ENCODE measurements at places on chromosomes 5 and 9. TPM values are rescaled to one million over a fixed set of nuclear protein-coding genes. Genes with fewer than 3 reads are reported as not detected.

- no peaks in the 10 kb centered on the region for H3K27me3 ChIP-seq
- H3K36me3 ChIP-seq, result no peaks in the 10 kb centered on the region
- DNase-seq, result no peak
- H3K4me3 ChIP-seq, result no peak overlapping the region
- H3K4me1 ChIP-seq, result peaks cover 38% of the 10 kb centered on the region
Measured at GRCh38 chr9:6781476-6781875, 23.7 kb downstream of the KDM4C start.

DNA sequence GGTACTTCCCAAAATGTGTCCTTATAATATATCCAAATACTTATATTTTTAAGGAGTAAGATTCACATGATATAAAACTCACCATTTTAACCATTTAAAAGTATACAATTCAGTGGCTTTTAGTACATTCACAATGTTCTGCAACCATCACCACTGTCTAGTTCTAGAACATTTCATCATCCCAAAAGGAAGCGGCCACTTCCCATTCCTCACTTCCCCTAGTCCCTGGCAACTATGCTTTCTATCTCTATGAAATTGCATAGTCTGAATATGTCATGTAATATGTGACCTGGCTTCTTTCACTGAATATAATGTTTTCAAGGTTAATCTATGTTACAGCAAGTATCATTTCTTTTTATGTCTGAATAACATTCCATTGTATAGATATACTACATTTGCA lies 615.1 kb upstream of the SGCD start:
- DNase-seq, result no peak
- H3K4me3 ChIP-seq, result no peak overlapping the region
- no peaks in the 10 kb centered on the region for H3K27me3 ChIP-seq
- no peak overlapping the region for H3K27ac ChIP-seq
- no peaks in the 10 kb centered on the region for H3K36me3 ChIP-seq
- no peaks in the 10 kb centered on the region for H3K4me1 ChIP-seq

GRCh38 chr5:146208916-146209522 lies 5.6 kb downstream of the RBM27 start:
- H3K36me3 ChIP-seq, result no peaks in the 10 kb centered on the region
- no peak overlapping the region for H3K4me3 ChIP-seq
- no peak for DNase-seq
- H3K27ac ChIP-seq, result no peak overlapping the region
- peaks cover 5% of the 10 kb centered on the region for H3K4me1 ChIP-seq

DNA sequence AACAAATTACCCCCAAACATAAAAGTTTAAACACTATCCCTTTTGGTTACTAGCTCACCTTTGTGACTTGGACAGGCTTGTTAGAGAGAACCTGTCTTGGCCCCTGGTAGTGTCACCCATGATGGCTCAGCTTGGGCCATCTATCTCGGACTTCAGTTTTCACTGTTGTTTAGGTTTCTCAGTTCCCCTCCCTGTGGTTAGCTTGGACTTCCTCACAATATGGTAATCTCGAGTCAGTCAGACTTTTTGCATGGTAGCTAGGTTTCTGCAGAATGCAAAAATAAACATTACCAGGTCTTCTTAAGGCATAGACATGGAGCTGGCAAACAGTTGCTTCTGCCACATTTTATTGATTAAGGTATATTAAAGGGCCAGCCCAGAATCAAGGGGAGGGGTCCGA lies 324.3 kb upstream of the RORB start:
- H3K4me1 ChIP-seq, result no peaks in the 10 kb centered on the region
- no peak overlapping the region for H3K4me3 ChIP-seq
- no peaks in the 10 kb centered on the region for H3K36me3 ChIP-seq

GRCh38 chr5:92177926-92178487 lies 794.9 kb upstream of the ARRDC3 start:
- H3K27ac ChIP-seq, result no peak overlapping the region
- no peaks in the 10 kb centered on the region for H3K27me3 ChIP-seq
- H3K36me3 ChIP-seq, result no peaks in the 10 kb centered on the region
- H3K4me1 ChIP-seq, result no peaks in the 10 kb centered on the region
- no peak for DNase-seq

- H3K4me3 ChIP-seq, result no peak overlapping the region
- H3K27ac ChIP-seq, result no peak overlapping the region
- no peaks in the 10 kb centered on the region for H3K36me3 ChIP-seq
- DNase-seq, result no peak
- no peaks in the 10 kb centered on the region for H3K27me3 ChIP-seq
- H3K4me1 ChIP-seq, result no peaks in the 10 kb centered on the region
Measured at GRCh38 chr5:84433461-84433860, 48.8 kb upstream of the EDIL3 start.

DNA sequence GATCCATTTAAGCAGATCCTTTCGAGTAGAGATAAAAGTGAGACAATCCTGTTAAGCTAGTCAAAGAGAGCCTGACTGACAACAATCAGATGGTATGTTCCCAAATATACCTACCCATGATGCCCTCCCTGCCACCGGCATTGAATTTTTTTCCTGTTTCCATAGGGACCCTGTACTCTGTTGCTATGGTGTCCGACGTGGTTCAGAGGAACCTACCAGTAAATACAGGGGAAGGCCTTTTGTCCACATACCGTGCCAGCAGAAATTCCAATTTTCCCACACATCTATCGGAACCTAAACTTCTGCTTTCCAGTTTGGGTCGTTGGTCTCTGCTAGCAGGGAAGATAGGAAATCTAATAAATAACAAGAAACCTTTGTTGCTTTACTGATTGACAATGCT lies 64.7 kb downstream of the MEGF10 start:
- DNase-seq, result no peak
- H3K36me3 ChIP-seq, result no peaks in the 10 kb centered on the region
- no peaks in the 10 kb centered on the region for H3K4me1 ChIP-seq
- H3K27me3 ChIP-seq, result no peaks in the 10 kb centered on the region

GRCh38 chr5:71872311-71872864 lies 153.3 kb downstream of the CARTPT start:
- H3K27ac ChIP-seq, result no peak overlapping the region
- H3K4me1 ChIP-seq, result no peaks in the 10 kb centered on the region
- DNase-seq, result no peak

DNA sequence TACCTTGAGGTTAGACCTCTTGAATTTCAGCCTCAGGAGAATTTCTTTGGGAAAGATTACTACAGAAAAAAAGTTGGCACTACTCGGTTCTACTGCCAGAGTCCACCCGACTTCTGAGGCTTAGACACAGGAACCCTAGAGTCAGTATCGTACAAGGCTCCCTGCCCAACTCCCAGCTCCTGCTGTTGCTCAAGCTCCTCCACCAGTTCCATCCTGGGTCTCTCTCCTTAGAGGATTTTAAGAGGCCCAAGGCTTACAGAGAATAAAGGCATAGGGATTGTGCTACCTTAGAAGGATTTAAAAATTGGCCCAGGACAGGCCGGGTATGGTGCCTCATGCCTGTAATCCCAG lies 29.0 kb upstream of the SSBP2 start:
- no peak for DNase-seq
- H3K36me3 ChIP-seq, result no peaks in the 10 kb centered on the region
- H3K4me3 ChIP-seq, result no peak overlapping the region
- no peaks in the 10 kb centered on the region for H3K27me3 ChIP-seq
- peaks cover 14% of the 10 kb centered on the region for H3K4me1 ChIP-seq

- no peak overlapping the region for H3K27ac ChIP-seq
- H3K36me3 ChIP-seq, result no peaks in the 10 kb centered on the region
- H3K4me3 ChIP-seq, result no peak overlapping the region
- no peak for DNase-seq
Measured at GRCh38 chr9:20297646-20298084, 324.6 kb downstream of the MLLT3 start.

- H3K4me1 ChIP-seq, result no peaks in the 10 kb centered on the region
- no peaks in the 10 kb centered on the region for H3K36me3 ChIP-seq
- H3K27me3 ChIP-seq, result no peaks in the 10 kb centered on the region
- no peak overlapping the region for H3K27ac ChIP-seq
Measured at GRCh38 chr9:100125910-100126309, 26.9 kb downstream of the INVS start.

GRCh38 chr5:42813533-42813932 lies 1.8 kb upstream of the SELENOP start:
- no peak for DNase-seq
- H3K27ac ChIP-seq, result no peak overlapping the region
- H3K4me1 ChIP-seq, result no peaks in the 10 kb centered on the region
- H3K4me3 ChIP-seq, result no peak overlapping the region
- H3K36me3 ChIP-seq, result no peaks in the 10 kb centered on the region
- H3K27me3 ChIP-seq, result no peaks in the 10 kb centered on the region

- no peak overlapping the region for H3K4me3 ChIP-seq
- no peaks in the 10 kb centered on the region for H3K4me1 ChIP-seq
- no peaks in the 10 kb centered on the region for H3K27me3 ChIP-seq
- no peaks in the 10 kb centered on the region for H3K36me3 ChIP-seq
- H3K27ac ChIP-seq, result no peak overlapping the region
Measured at GRCh38 chr5:12399868-12400267, 495.6 kb upstream of the CTNND2 start.

DNA sequence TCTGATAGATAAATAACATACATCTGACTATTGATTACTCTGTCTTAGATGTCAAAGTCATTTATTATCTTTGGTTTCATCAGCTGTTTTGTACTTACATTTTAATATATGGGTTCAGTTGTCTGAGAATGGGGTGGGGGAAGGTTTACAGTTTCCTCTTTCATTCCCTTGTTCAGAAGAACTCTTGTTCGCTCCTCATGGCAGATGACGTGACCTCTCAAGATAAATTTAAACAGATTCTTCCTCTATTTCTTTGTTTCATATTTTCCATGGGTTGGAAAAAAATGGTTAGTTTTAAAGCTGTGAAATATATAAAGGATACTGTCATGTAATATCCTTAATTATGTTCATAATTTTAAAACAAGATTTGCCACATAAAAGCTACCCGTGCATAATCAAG lies 61.4 kb downstream of the TSSK1B start:
- no peak overlapping the region for H3K27ac ChIP-seq
- no peak overlapping the region for H3K4me3 ChIP-seq
- H3K27me3 ChIP-seq, result no peaks in the 10 kb centered on the region
- DNase-seq, result no peak
- H3K4me1 ChIP-seq, result no peaks in the 10 kb centered on the region
- H3K36me3 ChIP-seq, result no peaks in the 10 kb centered on the region

- H3K27ac ChIP-seq, result no peak overlapping the region
- no peak for DNase-seq
- no peaks in the 10 kb centered on the region for H3K27me3 ChIP-seq
- no peaks in the 10 kb centered on the region for H3K36me3 ChIP-seq
- H3K4me1 ChIP-seq, result no peaks in the 10 kb centered on the region
Measured at GRCh38 chr5:38585816-38586215, 29.4 kb upstream of the LIFR start.

GRCh38 chr9:122370869-122371755 lies at the start of gene PTGS1:
Gene PTGS1 (plus strand): TSS chr9:122371024. CDS start chr9:122371085, 61 bp downstream.
- no peaks in the 10 kb centered on the region for H3K27me3 ChIP-seq
- peaks cover 29% of the 10 kb centered on the region for H3K4me1 ChIP-seq
- H3K27ac ChIP-seq, result peak within 1 kb of the TSS; percentile 52
- peak; percentile 62 for DNase-seq
- H3K4me3 ChIP-seq, result peak within 1 kb of the TSS; percentile 42

GRCh38 chr9:134304690-134305089 lies 21.6 kb upstream of the RXRA start:
- H3K27me3 ChIP-seq, result no peaks in the 10 kb centered on the region
- H3K36me3 ChIP-seq, result no peaks in the 10 kb centered on the region
- no peak overlapping the region for H3K27ac ChIP-seq
- no peak overlapping the region for H3K4me3 ChIP-seq

DNA sequence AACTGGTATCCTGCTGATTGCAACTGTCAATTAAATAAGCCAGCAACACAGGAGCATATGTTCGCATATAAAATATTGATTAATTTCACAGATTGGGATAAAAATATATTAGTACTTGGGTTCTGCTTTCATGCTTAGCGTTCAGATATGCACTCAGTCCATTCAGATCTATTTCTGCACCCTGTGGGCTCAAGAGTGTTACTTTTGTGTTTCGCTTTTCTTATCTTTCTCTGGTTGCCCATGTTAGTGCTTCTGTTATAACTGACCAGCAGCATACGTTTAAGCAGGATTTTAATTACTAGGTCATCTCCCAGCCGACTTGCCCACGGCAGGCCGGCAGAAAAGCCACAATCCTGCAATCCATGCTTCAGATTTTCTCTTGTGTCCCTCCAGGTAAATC lies 289.1 kb downstream of the EBF1 start:
- no peaks in the 10 kb centered on the region for H3K27me3 ChIP-seq
- no peak overlapping the region for H3K27ac ChIP-seq
- no peaks in the 10 kb centered on the region for H3K36me3 ChIP-seq
- H3K4me1 ChIP-seq, result peaks cover 3% of the 10 kb centered on the region
- no peak for DNase-seq
- H3K4me3 ChIP-seq, result no peak overlapping the region

DNA sequence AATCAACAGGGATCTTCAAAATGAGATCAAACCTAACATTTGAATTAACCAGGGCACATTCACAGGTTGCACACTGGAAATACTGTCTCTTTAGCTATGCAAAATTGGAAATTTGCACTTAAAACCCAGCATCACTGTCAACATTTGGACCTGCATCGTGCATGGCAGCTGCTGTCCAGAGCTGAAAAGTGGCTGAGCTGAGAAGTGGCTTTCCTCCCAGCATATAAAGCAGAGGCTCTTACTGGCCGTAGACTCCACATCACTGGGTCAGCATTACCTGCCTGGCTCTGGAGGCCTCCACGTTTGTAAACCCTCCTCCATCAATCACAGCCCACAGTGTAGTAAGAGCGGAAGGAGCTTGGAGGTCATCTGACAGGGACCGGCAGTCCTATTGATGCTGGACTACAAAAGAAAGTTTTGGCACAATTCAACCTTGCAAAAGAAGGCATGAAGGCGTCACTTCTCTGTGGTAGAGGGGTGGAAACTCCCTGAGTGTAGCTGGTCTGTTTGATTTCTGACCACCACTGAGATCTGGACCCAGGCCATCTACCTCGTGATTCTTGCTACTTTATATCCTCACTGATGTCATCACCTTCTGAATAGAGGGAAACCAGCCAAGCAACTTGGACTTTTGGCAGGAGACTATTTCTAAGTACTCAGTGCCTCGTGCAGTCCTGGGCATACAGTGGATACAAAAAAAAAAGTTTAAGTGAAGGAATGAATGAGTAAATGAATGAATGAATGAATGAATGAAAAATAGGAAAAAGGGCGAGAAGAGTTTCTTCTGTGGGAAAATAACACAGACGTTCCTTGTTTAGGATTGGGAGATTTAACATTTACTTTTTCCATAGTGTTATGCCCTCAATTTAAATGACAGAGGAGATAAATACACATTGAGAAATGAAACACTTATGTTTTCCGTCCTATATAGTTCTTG lies 14.8 kb downstream of the RASEF start:
- DNase-seq, result no peak
- H3K27me3 ChIP-seq, result no peaks in the 10 kb centered on the region
- no peaks in the 10 kb centered on the region for H3K4me1 ChIP-seq
- H3K27ac ChIP-seq, result no peak overlapping the region
- no peaks in the 10 kb centered on the region for H3K36me3 ChIP-seq

Gene EQTN
- total RNA-seq, result 1.9 TPM

Gene LIX1
- total RNA-seq, result not detected

Gene ECPAS
- total RNA-seq, result 135 TPM

Gene ST8SIA4
- total RNA-seq, result 1.1 TPM

Gene ITK
- total RNA-seq, result 7.0 TPM

Gene FSTL4
- 0.35 TPM for total RNA-seq

Data from Peyer's patch (tissue), 4 donors.